ENCODE measurements at places on chromosomes 5 and 9.
A peak's percentile ranks its signal among the peaks of the same experiment; 100 is the strongest.

DNA sequence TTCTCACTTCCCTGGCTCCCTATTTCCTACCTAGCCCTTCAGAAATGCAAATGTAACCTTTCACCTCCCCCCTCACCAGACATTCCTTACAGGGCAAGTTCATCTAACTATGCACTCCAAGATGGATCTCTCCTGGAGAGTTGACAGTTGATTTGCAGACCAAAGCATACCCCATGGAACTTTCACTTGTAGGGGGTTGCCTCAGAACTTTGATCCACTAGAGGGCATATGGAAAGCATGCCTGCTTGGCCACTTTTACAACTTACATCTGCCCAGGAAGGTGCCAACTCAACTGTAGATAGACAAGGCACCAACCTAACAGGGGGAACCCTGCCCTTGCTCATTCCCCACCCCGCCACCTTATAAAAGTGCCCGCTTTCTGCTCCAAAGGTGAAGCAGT, 187.8 kb downstream of the NXNL2 start:
- no peaks in the 10 kb centered on the region for H3K36me3 ChIP-seq
- no peaks in the 10 kb centered on the region for H3K4me1 ChIP-seq
- peak; percentile 17 for DNase-seq

DNA sequence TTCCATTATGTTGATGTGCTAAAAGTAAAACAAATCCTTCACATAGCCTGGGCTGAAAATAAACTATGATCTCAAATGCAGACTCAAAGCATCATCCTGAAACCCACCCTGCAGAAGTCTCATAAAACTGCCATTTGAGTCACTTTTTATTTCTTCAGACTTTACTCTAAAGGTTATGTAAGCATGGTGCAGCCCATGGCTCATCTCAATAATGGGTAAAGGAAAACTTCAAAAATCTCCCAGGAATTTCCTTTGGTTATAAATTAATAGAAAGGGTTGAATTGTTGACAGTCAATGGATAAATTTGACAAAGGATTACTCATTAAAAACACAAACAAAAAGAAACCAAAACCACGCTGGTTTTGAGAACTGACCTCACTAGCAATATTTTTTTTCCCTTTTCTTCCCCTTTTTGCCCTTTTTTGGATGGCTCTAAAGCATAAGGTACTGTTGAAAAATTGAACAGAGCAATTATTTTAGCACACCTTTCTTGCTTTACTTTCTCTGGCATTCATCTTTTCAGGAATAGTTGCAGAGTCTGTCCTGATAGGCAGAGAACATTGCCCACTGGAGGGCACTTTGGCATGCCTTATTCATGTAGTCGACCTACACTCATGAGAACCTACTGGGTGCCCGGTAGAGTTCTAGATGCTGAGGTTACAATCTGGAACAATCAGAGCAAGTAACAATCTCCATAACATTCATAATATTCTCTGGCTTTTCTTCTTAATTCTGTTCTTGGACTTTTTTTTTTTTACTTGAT, 191.4 kb downstream of the TMEM167A start:
- DNase-seq = no peak
- no peaks in the 10 kb centered on the region for H3K36me3 ChIP-seq
- H3K4me3 ChIP-seq = no peak overlapping the region

DNA sequence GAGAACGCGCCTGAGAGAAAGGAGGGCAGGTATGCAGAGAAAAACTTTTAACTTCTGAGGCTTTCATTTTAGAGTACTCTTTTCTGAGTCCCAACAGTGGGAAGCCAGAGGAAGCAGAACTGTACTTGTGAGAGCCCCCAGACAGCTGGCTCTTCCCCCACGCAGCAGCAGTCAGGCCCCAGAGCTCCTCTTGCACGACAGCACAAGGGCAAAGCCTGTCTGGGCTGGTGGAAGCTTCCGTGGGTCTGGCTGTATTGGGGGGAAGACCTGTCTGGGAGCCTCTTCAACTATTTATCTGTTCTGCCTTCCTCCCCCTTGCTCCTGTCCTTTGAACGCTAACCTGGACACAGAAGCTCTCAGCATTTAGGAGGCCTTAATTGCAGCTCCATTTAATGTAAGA, 68.2 kb downstream of the THBS4 start:
- no peaks in the 10 kb centered on the region for H3K36me3 ChIP-seq
- no peak overlapping the region for H3K4me3 ChIP-seq
- no peak for DNase-seq
- H3K4me1 ChIP-seq = no peaks in the 10 kb centered on the region
- no peak overlapping the region for H3K27ac ChIP-seq
- H3K27me3 ChIP-seq = no peaks in the 10 kb centered on the region

DNA sequence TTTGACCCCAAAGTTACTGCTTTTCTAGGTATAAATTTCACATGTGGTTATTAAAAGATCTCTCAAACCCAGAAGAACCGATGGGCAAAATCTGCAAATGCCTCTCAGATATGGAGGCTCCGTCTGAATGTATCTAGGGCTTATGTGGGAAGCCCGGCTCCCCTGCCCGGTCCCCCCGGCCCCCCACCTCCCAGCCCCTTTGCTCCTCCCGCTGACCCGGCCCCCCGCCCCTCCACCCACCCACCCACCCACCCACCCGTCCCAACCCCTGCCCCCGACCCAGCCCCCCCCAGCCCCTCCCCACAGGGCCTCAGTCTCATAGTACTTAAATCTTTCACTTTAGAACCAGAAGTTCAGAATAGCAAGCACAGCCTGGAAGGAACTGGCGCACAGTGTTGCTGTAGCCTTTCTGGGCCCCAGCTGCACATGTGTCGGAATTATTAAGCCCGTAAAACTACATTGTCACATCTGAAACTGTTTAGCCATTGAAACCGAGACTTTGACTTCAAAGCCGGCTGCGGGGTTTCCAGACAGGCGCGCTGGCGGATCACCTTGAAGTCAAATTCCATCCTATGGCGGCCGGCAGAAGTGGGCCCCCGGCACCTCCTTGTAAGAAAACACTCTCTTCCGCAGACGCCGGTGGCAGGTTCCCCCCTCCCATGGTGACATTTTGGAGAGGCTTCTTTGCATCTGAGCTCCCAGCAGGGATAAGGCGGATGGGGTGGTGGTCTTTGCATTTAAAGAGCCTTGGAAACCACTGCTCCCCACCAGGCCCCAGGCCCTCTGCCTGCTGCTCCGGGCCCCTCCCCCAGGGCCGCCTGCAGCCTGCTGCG, 12.8 kb downstream of the NKD2 start:
- H3K27me3 ChIP-seq = no peaks in the 10 kb centered on the region
- DNase-seq = no peak
- H3K4me1 ChIP-seq = no peaks in the 10 kb centered on the region
- H3K36me3 ChIP-seq = no peaks in the 10 kb centered on the region
- no peak overlapping the region for H3K27ac ChIP-seq
- H3K4me3 ChIP-seq = no peak overlapping the region

- H3K4me3 ChIP-seq = no peak overlapping the region
- H3K27ac ChIP-seq = no peak overlapping the region
- DNase-seq = no peak
- no peaks in the 10 kb centered on the region for H3K36me3 ChIP-seq
- peaks cover 5% of the 10 kb centered on the region for H3K4me1 ChIP-seq
Measured at GRCh38 chr5:143796125-143796524, 15.8 kb upstream of the HMHB1 start.

All from natural killer cell (primary cell).